HAP-1 (cell line): ENCODE measurements at places on chromosomes 2 and 18.

- no peak for DNase-seq
Observed at GRCh38 chr2:10829299-10829698, 16.7 kb upstream of the PDIA6 start.

- DNase-seq = no peak
Observed at GRCh38 chr2:196952936-196953335, 26.4 kb upstream of the PGAP1 start.

- no peak for DNase-seq
Observed at GRCh38 chr18:79335833-79336360, 59.8 kb upstream of the NFATC1 start.

DNA sequence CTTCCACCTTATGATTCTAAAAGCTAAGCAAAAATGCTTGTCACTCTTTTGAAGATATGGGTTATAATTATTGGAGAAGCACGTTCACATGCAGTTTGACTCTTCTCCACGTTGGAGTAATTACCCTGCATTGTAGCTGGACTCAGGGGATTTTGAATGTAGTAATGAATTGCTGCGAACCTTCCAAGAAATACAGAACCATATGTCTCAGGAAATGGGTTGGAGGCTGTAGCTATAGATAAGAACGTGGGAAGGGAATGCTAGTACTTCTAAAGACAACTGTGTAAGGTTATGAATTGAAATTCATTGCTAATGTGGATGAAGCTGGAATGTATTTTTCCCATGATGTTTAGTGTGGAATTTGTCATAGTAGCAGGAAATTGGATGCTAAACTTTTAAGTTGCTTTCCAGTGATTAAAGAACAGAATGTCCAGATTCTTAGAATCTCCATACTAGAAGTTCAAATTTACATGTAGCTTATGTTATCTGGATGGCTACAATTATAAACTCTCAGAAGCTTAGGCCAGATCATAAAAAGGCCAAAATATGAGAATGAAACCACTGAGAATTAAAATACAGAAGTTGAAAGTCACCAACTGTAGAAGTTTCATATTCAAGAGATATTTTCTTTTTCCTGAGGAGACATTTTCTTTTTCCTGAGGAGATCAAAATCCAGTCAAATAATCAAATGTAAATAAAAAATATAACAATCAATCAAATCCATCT is 27.3 kb upstream of the SPOPL start:
- no peak for DNase-seq
